ENCODE measurements at places on chromosomes 12 and 14.

DNA sequence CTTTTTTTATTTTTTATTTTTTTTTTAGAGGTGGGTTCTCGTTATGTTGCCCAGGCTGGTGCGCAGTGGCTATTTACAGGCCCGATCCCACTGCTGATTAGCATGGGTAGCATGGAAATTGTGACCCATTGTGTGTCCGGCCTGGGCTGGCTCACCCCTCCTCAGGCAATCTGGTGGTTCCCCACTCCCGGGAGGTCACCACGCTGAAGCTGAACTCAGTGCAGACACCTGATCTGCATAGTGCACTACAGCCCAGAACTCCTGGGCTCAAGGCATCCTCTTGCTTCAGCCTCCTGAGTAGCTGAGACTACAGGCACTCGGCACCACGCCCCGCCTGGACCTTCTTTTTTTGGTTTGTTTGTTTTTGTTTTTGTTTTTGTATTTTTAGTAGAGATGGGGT, 5.5 kb upstream of the CD4 start:
- no peak for DNase-seq

GRCh38 chr12:3034067-3034750, 43.0 kb upstream of the TSPAN9 start:
- DNase-seq: no peak

DNA sequence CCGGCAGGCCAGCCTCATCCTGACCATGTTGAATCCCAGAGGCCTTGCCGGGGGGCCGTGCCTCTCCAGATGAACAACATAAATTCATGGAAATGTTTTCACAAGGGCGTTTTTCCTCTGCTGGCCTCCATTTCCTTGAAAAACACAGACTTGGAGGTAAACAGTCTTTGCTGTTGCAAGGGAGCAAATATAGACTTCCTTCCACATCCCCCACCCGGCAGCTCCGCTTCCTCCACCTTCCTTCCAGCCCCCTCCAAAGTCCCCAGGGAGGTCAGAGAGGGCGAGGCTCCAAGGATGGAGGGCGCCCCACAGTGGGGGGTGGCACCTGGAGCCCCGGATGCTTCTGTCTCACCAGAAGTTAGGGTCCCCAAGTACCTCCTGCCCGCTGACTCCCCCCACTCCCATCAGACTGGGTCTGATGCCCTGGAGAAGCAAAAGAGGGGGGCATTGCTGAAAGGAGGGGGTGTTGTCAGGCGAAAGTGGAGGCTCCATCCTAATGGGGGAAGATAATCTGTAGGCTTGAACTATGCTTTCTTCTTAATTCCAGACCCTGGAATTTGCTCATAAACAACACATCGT, 31.1 kb downstream of the CALM1 start:
- no peak for DNase-seq

GRCh38 chr14:43765474-43765873, 741.6 kb downstream of the FSCB start:
- no peak for DNase-seq

GRCh38 chr14:38121320-38122020, 86.2 kb upstream of the SSTR1 start:
- DNase-seq: no peak

- DNase-seq: no peak
Observed at GRCh38 chr14:90674043-90674670, 142.1 kb downstream of the TTC7B start.

- DNase-seq: no peak
Observed at GRCh38 chr12:57242329-57242690, 8.7 kb downstream of the STAC3 start.

GRCh38 chr12:63869656-63870055, 25.2 kb downstream of the SRGAP1 start:
- DNase-seq: no peak

GRCh38 chr14:72553656-72554055, 340.2 kb downstream of the DPF3 start:
- no peak for DNase-seq

- peak; percentile 22 for DNase-seq
Observed at GRCh38 chr12:7907009-7907408, 29.0 kb downstream of the SLC2A3 start.

Measured in stimulated activated CD4-positive, alpha-beta T cell treated with anti-CD3 and anti-CD28 coated beads, Interleukin-12 subunit alpha, Interleukin-12 subunit beta, amount 100 ng/mL, for 24 hours (primary cell).